ENCODE measurements at places on chromosomes 2 and 18.

DNA sequence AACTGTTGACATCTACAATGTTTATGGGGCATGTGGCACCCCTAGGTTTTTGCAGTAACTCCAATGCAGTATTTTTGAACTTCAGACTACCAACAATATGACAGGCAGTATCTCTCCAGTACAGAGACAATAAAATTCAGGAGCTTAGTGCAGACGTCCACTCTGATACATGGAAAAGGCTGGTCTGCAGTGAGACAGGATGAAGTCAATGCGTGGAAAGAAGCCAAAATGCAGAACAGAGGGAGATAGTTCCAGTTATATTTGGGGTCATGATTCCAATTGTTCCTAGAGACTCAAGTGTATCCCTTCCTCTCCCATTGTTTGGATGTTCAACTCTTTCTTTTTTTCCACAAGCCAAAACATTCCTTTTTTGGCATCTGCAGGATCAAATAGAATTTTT lies 18.7 kb upstream of the SMAD2 start:
- DNase-seq: no peak

DNA sequence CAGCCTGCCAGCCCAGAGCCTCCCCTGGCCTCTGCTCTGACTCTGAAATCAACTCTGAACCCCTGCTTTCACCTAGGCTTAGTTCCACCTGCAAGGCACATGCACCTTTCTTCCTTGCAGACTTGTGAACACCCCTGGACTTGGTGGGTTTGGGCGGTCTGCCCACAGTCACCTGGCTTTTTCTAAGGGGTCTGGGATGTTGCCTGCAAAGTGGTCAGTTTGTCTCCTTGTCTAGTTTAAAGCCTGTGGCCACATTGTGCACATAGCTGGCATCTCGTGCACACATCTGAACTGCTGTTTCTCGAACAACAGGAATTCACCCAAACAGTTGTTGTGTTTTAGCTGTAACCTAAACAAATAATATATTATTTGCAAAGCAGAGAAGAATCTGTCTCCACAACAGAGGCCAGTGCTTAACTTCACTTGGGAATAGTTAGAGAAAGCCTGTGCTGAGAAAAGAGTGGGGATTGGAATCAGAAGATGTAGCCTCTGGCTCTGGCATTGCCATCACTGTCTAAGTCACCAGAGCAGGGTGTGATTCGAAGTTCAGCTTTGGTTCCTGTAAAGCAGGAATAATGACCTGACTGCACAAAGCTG lies 108.5 kb downstream of the TMEM18 start:
- no peak for DNase-seq

GRCh38 chr2:39948016-39948719 lies 169.1 kb upstream of the THUMPD2 start:
- DNase-seq: no peak

- DNase-seq: no peak
These were observed 71.7 kb downstream of the CIB4 start for GRCh38 chr2:26569216-26570082.

- no peak for DNase-seq
These were observed 33.5 kb downstream of the BARD1 start for GRCh38 chr2:214775971-214776370.

DNA sequence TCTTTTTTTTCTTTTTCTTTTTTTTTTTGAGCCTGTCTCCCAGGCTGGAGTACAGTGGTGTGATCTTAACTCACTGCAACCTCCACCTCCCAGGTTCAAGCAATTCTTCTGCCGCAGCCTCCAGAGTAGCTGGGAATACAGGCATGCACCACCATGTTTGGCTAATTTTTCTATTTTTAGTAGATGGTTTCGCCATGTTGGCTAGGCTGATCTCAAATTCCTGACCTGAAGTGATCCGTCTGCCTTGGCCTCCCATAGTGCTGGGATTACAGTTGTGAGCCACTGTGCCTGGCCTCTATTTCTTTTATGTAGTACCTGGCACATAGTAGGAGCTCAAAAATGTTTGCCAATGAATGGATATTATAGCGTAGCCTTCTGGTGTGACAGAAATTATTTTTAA lies 6.8 kb upstream of the CFLAR start:
- DNase-seq: no peak

- no peak for DNase-seq
These were observed 72.5 kb downstream of the HS1BP3 start for GRCh38 chr2:20578266-20578894.

- DNase-seq: no peak
These were observed 122.0 kb downstream of the SPTBN1 start for GRCh38 chr2:54577944-54578647.

DNA sequence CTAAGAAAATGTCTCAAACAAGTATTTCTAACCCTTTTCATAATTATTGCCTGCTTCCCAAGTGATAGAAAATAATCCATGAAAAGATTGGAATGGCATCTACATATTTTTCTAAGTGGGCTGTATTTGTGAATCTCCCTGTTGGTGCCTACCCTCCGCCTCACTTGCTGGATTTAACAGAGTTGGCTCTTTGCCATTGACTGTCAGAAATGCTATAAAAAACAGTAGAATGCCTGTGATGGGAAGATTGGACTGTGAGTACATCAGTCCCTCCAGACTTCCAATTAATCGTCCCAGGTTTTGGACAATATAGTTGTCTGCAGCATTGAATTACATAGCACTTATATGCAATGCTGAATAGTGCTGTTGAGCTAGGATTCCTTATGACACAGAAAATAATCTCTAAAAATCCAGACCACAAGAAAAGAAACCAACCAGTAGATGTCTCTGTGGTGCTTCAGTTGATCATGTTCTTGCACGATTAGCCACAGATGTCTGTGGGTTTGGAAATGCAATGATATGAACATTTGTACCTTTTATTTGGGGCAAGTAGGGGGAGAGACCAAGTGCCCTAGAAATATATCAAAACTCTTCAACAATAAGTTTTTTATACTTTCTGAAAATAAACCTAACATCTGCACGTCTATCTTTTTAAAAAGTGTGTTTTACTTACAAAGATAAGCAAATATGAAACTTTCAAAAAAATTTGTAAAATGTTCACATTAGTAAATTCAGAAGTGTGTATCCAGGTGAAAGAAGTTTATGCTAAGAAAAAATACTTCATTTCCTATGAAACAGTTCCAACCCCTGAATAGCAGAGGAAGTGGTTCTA lies 88.5 kb downstream of the DYNAP start:
- DNase-seq: peak; percentile 13

- DNase-seq: no peak
These were observed 249.3 kb downstream of the ERBB4 start for GRCh38 chr2:212289301-212289700.

DNA sequence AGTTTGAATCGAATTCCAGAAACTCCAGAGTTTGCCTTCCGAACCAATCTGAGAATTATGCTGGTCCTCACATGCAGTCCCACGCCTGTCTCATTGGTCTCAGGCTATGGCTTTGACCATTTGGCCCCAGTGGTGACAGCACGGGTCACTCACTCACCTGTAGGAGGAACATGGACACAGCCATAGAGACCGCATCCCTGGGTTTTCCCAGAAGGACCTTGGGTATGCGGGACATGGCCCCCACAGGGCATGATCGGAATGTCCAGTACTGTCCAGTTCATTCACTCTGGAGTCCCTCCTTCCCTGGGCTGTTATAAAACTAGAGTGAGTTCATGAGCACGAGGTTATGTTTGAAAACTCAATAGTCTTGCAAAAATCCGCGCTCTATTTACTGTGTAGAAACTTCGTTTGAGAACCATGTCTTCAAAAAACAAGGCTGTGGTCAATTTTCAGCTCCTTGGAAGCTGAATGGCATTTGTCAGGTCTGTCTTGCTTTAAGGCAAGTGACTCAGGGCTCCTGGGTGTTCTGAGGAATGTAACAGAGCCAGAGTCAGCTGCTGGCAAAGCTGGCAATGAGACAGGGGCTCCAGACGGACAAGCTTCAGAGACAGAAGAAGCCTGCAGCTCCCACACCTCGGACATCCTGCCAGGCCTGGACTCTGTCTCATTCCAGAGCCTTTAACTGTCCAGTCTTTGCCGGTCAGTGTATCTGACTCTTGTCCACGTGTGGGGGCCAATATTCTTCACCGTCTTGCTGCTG lies 86.7 kb upstream of the TMEM18 start:
- DNase-seq: no peak

DNA sequence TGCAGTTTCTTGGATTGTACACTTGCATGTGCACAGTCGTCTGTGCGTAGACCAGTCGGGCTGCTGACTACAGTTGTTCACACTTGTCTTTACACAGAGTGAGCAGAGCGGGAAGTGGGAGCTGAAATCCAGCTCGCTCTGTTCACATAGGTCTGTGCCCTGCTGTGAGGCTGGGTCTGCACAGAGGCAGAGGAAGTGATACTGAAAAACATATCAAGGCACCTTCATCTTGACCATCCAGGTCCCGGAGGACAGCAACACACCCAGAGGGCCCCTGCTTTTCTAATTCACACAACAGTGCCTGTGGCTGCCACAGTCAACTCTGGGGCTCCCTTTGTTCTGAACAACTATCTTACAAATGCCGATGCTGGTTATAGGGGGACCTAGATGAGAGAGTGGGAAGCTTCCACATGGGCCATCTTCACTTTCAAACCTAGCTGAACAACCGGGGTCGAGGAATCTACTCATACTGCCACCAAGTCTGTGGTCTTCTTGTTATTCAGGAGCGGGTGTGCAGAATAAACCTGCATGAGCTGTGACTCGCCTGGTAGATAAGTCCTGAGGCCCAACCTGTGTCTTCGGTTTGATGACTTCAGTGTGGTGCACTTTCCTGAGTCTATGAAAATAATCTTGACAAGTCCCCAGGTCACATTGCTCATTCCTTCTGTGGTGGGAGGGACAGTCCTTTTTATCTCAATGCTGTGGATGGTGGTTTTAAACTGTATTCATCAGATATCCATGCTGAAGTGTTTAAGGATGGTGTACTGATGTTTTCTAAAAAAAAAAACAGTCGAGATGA lies 3.5 kb upstream of the ADNP2 start:
- no peak for DNase-seq

DNA sequence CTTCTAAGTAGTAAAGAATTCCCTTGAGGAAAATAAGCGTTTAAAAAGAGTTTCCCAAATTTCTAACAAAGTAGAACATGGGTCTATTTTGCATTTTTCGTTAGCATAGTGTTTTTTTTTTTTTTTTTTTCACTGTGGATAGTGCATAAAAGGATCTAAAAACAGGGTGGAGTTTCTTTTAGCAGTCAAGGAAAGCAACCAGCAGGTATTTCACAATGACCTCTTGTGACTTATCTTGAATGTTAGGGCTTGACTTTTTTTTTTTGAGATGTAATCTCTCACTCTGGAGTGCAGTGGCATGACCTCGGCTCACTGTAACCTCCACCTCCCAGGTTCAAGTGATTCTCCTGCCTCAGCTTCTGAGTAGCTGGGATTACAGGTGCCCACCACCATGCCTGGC lies 14.9 kb upstream of the DGKD start:
- no peak for DNase-seq

- DNase-seq: no peak
These were observed 55.3 kb upstream of the RMDN2 start for GRCh38 chr2:37869771-37870170.

- DNase-seq: no peak
These were observed 512.9 kb upstream of the ACVR2A start for GRCh38 chr2:147331790-147332419.

- DNase-seq: no peak
These were observed 9.1 kb downstream of the SEPTIN2 start for GRCh38 chr2:241324775-241325174.

- DNase-seq: no peak
These were observed 40.0 kb downstream of the COA5 start for GRCh38 chr2:98568161-98568956.

- DNase-seq: no peak
These were observed 73.3 kb upstream of the KLF7 start for GRCh38 chr2:207238831-207239701.

DNA sequence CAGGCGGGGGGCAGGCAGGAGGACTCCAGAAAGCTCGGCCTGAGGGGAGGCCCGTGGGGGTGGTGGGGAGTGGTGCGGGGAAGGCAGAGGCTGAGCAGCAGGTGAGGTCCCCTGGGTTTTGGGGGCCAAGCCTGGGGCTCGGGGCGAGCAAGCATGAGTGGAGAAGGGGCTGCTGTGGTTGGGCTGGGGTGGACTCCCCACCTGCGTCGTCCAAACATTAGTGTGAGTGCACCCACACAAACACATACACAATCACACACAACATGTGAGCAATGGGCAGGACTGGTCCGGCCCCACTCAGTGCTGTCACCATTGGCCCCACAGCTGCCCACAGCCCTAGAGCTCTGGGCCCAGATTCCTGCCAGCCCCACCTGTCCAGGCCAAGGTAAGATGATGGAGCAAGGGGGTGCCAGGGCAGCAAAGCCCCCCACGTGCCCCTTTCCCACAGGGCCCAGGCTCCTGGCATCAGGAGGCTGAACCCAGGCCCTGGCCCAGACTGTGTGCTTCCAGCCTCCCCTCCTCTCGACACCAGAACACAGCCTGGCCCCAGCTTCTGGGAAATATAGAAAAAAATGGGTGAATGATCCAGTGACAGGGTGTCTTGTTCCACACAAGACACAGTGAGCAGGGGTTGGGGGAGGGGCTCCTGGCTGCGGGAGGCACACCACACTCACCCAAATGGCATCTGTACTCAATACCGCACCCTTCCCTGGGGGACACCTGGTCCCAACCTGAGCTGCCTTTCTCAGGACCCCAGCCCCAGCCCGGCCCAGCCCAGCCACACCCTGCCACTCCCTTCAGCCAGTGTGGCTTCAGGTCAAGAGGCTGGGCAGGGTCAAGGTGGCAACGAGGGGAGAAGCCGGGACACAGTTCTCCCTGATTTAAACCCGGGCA lies 463 bp upstream of the ALPP start:
- no peak for DNase-seq

DNA sequence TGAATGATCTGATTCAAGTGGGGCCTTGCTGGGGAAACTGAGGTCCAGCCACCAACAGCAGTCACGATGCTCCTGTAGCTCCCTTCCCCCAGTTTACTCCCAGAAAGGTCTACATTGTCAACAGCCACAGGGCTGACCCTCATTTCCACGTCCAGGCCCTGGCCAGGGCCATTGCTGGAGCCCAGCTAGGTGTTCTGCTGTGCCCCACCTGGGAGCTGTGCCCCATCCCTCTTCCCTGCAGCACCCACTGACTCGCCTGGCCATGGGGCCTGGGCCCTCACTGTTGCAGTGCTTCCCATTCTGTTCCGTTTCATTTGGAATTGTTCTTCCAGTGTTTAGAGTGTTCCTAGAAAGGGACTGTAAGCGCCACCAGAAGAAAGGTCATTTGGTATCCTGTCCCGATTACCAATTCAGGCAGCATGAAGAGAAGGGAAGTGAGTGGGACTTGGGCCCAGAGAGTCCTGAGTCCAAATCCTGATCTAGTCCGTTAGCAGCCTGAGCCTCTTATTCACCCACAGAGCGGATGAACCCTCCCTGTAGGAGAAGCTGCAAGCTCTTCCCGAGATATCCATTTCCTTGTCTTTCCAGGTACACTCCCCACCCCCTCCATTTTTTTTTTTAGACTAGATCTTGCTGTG lies 73.1 kb upstream of the HPCAL1 start:
- DNase-seq: no peak
